Heart right ventricle (tissue), 16 donors: ENCODE measurements at places on chromosomes 2 and 18. TPM values are rescaled to one million over a fixed set of nuclear protein-coding genes. Genes with fewer than 3 reads are reported as not detected.

DNA sequence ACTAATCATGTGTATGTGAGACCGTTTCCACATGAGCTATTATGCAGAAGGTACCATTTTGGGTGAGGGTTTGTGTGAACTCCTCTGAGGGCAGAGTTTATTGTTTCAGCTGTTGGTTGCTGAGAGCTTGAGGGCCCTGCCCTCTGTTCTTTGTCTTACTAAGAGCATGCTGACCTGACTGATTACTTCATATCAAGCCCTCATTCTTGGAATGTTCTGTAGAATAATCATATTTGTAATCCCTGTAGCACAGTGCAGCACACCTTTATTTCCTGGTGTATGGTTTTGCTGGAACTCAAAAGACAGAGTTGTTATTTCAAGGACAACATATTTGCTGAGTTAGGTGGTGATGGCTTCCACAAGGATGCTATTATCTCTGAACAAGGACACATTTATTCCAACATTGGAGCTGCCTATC, 118.5 kb downstream of the GALNT3 start:
- peaks cover 7% of the 10 kb centered on the region for H3K4me1 ChIP-seq
- H3K27me3 ChIP-seq = no peaks in the 10 kb centered on the region
- H3K4me3 ChIP-seq = no peak overlapping the region

GRCh38 chr2:54652540-54652939, 70.9 kb upstream of the EML6 start:
- H3K4me3 ChIP-seq = no peak overlapping the region
- H3K36me3 ChIP-seq = peaks cover 20% of the 10 kb centered on the region
- H3K27ac ChIP-seq = no peak overlapping the region
- no peak for DNase-seq
- peaks cover 7% of the 10 kb centered on the region for H3K4me1 ChIP-seq
- H3K27me3 ChIP-seq = no peaks in the 10 kb centered on the region

- no peak overlapping the region for H3K4me3 ChIP-seq
- no peaks in the 10 kb centered on the region for H3K36me3 ChIP-seq
- no peak overlapping the region for H3K27ac ChIP-seq
- H3K4me1 ChIP-seq = no peaks in the 10 kb centered on the region
These were observed 24.3 kb upstream of the PSME4 start for GRCh38 chr2:53994818-53995808.

GRCh38 chr18:51479736-51480135, 282.3 kb upstream of the MEX3C start:
- H3K4me3 ChIP-seq = no peak overlapping the region
- H3K4me1 ChIP-seq = no peaks in the 10 kb centered on the region
- H3K36me3 ChIP-seq = no peaks in the 10 kb centered on the region
- H3K27ac ChIP-seq = no peak overlapping the region

GRCh38 chr2:4900861-4901770, 791.1 kb upstream of the SOX11 start:
- no peak overlapping the region for H3K27ac ChIP-seq
- DNase-seq = no peak
- H3K4me1 ChIP-seq = no peaks in the 10 kb centered on the region
- no peak overlapping the region for H3K4me3 ChIP-seq
- H3K27me3 ChIP-seq = no peaks in the 10 kb centered on the region
- no peaks in the 10 kb centered on the region for H3K36me3 ChIP-seq

DNA sequence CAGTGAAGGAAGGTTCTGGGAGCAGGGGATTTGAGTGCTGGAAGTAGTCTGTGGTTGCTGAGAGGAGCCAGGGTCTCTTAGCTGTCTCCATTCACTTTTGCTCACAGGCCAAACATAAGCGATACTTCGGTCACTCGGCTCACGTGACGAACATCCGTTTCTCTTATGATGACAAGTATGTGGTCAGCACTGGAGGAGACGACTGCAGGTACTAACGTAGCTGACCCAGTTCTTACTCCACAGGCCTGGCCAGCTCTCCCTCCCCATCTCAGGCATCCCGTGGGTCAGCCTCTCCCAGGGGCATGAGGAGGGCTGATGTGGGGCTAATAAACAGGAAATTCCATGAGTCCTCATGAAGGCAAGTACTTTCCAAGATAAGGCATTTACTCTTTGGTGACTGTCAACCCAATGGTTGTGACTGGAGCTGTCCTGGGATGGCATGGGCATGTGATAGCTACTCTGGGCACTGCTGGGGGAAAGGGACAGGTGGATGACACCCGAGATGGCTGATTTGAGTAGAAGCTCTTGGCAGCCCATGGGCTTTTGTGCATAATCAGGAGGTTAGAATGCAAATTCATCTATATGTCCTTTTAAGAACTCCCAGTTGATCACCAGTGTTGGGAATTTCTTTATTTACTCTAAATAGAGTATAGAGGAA, 81.6 kb downstream of the RTN4 start:
- peaks cover 39% of the 10 kb centered on the region for H3K4me1 ChIP-seq
- no peak overlapping the region for H3K27ac ChIP-seq
- no peak overlapping the region for H3K4me3 ChIP-seq
- H3K27me3 ChIP-seq = peaks cover 19% of the 10 kb centered on the region
- DNase-seq = no peak

DNA sequence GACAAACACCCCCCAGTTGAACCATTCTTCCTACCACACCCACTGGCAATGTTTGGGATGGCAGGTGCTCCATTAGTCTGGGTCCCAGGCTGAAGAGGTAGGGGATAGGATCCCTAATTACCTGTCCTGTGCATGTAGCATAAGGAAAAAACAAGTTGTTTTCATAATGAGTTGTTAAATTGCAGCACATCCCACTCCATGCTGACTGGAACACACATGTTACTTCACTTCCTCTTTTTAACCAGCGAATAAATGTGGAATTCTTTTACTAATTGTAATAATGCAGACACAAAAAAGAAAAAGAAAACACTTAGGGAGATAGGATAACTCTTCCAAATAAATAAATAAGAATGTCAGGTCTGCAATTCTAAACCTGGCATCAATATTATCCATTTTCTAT, 11.8 kb upstream of the CBLN2 start:
- H3K27ac ChIP-seq = no peak overlapping the region
- DNase-seq = no peak
- no peaks in the 10 kb centered on the region for H3K36me3 ChIP-seq
- no peaks in the 10 kb centered on the region for H3K27me3 ChIP-seq

GRCh38 chr2:233740870-233741269, 12.0 kb downstream of the UGT1A3 start:
- no peak overlapping the region for H3K4me3 ChIP-seq
- H3K36me3 ChIP-seq = no peaks in the 10 kb centered on the region
- no peaks in the 10 kb centered on the region for H3K4me1 ChIP-seq
- peaks cover 4% of the 10 kb centered on the region for H3K27me3 ChIP-seq
- DNase-seq = no peak

DNA sequence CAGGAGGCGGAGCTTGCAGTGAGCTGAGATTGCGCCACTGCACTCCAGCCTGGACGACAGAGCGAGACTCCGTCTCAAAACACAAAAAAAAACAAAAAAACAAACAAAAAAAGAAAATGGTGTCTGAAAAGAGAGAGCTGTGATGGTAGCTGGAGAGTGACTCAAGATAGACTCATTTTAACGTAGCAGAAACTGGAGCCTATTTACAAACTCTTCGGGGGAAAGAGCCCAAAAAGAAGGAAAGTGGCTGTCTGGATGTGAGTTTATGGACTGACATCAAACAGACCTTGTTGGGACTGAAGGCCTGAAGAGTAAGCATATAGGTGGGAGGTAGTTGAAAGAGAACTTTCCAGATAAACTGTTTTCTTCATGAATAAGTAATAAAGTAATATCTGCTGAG, 51.8 kb downstream of the LIMS1 start:
- peaks cover 67% of the 10 kb centered on the region for H3K4me1 ChIP-seq
- no peak overlapping the region for H3K27ac ChIP-seq
- H3K27me3 ChIP-seq = no peaks in the 10 kb centered on the region
- no peak overlapping the region for H3K4me3 ChIP-seq

DNA sequence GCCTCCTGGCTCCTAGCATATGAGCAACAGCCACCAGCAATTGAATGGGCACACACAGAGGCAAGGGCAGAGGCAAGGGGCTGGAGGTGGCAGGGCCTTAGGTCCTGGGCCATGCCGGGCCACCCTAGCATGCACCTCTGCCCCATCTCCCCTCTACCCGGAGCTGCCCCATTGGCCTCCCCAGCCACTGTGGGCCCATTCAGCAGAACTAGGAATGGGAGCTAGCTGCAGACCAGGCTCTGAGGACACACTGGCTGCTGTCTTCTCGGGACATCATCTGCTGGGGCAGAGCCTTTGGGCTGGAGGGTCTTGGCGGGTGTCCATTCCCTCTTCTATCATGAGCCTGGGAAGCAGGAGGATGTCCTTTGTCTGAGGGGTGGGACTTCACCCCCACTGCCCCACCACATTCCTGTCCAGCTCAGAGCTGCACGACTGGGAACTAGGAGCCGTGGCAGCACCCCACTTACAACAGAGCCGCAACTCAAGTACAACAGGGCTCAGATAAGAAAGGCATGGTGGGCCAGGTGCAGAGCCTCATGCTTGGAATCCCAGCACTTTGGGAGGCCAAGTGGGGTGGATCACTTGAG, 800 bp downstream of the VIL1 start:
- no peak for DNase-seq
- no peaks in the 10 kb centered on the region for H3K4me1 ChIP-seq
- no peak overlapping the region for H3K4me3 ChIP-seq
- no peak overlapping the region for H3K27ac ChIP-seq

- no peaks in the 10 kb centered on the region for H3K27me3 ChIP-seq
- no peaks in the 10 kb centered on the region for H3K36me3 ChIP-seq
- H3K27ac ChIP-seq = no peak overlapping the region
These were observed 69.5 kb upstream of the PSMD14 start for GRCh38 chr2:161238560-161239325.

DNA sequence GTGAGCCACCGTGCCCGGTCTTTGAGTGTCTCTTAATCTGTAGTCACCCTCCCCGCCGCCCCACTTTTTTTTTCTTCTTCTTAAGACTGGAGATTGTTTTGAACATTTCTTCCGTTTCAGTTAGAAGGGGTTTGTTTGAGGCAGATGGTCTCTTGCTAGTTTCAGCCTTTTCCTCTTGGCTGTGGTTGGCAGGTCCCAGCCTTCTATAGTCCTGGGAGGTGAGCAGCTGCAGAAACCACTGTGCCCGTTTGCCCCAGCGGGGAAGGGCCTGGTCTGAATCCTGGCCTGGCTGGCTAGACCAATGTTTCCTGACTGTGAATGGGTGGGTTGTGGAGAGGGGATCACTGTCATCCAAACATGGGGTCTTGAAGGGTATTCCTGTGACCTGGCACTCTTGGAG, 30.1 kb upstream of the MCFD2 start:
- H3K4me3 ChIP-seq = no peak overlapping the region
- H3K4me1 ChIP-seq = peaks cover 8% of the 10 kb centered on the region
- no peak for DNase-seq

- H3K4me1 ChIP-seq = no peaks in the 10 kb centered on the region
- no peak overlapping the region for H3K27ac ChIP-seq
- H3K27me3 ChIP-seq = no peaks in the 10 kb centered on the region
- no peak overlapping the region for H3K4me3 ChIP-seq
- H3K36me3 ChIP-seq = no peaks in the 10 kb centered on the region
These were observed 41.1 kb downstream of the STK17B start for GRCh38 chr2:196130039-196130825.

DNA sequence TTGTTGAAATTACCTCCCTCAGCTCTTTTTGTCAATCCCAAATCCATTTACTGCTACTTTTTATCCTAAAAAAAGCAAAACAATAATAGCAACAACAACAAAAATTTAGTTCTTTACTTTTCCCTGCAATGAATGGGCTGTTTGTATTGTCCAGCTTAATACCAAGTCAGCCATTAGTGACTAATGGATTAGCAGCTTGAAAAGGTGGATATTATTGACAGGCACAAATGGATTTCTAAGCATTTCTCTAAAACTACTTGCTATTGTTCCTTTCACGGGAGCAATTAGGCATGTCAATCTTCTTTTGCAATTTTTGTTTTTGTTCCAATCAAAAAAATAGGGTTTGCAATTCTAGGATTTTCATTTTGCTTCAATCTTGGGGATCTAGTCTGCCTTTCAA, 32.1 kb upstream of the SPAG16 start:
- H3K27ac ChIP-seq = no peak overlapping the region
- no peaks in the 10 kb centered on the region for H3K36me3 ChIP-seq
- no peaks in the 10 kb centered on the region for H3K4me1 ChIP-seq
- no peak for DNase-seq
- H3K27me3 ChIP-seq = no peaks in the 10 kb centered on the region
- no peak overlapping the region for H3K4me3 ChIP-seq

Gene KIF1A
- total RNA-seq = 1.2 TPM

Gene SIX3
- total RNA-seq = not detected

Gene ERCC3
- total RNA-seq = 24.4 TPM

Gene RALBP1
- 43.9 TPM for total RNA-seq
